ENCODE measurements at places on chromosomes 12 and 14.

DNA sequence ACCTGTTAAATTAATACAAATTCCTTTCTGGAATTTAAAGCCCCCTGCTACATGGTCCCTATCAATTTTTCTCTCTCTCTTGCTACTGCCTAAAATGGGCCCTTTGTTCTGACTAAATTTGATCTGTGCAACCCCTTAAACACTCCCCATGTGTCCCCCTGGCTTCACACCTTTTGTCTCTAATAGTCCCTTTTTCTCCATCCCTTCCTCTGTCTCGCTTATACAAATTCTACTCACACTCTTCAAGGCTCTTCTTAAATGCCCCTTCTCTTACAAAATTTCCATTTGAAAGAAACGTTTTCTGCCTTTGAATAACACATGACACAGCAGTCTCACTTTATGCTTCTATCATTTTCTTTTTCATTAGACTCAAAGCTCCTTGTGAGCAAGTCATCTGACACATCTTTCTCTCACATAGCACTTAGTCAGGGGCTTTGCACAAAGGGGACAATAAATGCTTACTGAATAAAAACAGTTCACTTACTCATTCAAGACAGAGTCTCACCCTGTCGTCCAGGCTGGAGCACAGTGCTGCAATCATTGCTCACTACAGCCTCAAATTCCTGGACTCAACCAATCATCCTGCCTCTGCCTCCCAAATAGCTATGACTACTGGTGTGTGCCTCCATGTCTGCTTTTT, 41.5 kb upstream of the NR2C1 start:
- no peak for ATAC-seq

- peak; percentile 62 for ATAC-seq
Measured at GRCh38 chr14:103499709-103500108, 22.9 kb downstream of the CKB start.

DNA sequence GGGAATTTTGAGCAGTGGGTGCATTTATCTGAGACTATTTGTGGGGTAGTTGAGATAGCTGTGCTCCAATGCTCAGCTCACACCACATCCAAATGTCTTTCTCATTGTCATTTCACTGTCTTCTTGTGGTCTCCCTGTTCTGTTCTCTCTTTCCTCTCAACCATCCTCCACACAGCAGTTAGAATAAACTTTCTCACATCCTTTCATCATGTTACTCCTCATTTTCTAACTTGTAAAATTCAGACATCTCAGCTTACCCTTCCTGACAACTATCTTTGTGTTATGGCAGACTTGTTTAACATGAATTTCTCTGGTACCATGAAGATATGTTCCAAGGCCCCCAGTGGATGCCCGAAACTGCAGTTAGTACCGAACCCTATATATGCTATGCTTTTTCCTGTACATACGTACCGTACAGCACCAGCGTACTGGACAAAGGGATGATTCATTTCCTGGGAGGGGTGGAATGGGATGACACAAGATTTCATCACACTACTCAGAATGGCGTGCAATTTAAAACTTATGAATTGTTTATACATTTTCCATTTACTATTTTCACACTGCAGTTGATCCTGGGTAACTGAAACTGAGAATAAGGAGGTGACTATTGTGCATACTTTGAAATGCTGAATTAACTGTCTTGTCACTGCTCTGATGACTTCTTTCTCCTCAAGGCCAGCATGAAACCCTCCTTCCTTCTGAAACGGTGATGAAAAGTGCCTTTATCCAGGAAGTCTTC, 177.1 kb upstream of the SLC38A2 start:
- ATAC-seq: peak; percentile 72

DNA sequence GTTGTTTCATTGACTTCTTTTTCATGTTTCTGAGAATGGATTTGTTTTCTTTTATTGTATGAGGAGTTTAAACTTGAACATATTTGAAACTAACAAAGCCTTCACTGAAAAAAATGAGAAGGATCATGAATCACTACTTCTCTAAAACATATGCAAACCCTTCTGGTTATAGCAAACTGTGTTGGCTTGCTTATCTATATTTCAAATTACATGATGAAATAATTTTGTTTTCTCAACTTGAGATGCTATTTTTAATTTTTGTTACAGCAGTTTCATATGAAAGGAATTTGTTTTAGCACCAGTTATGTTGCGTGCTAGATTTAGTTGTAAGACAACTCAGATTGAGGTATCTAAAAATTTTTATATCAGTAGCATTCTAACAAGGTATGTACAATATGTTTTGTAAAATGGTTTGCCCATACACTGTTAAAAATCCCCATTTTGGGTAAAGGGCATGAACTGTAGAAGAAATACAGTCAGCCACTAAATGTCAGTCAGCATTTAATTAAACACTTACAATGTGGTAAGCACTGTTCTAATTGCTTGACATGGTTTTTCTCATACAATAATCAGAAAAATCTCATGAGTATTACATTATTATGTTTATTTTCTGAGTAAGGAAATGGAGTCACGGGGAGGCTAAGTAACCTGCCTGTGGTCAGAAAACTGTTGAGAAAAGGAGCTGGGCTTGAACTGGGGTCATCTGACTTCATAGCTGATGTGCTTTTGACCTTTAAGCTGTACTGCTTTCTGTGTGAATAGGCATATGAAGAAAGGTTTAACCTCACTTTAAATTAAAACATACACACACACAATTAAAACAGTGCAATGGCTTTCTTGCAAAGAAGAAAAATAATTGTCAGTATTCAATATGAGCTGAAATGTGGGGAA, 105.7 kb downstream of the PLEKHA5 start:
- ATAC-seq: no peak

DNA sequence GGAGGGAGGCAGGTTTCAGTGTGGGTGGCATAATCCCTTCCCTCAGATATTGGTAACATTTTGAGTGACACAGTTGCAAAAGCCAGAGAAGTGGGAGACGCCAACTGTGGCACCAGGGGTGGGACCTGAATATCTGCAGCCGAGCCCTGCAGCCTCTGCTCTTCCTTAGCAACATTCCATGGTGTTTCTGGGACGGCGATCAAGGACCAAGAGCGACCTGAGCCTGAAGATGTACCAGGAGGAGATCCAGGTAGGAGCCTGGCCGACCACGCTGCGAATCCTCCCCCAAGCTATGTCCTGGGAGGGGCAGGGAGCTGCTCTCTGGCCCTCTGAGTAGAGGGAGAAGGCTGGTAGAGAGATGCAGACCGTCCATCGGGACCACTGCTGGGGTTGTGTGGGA, 41.8 kb downstream of the SLC8B1 start:
- no peak for ATAC-seq

DNA sequence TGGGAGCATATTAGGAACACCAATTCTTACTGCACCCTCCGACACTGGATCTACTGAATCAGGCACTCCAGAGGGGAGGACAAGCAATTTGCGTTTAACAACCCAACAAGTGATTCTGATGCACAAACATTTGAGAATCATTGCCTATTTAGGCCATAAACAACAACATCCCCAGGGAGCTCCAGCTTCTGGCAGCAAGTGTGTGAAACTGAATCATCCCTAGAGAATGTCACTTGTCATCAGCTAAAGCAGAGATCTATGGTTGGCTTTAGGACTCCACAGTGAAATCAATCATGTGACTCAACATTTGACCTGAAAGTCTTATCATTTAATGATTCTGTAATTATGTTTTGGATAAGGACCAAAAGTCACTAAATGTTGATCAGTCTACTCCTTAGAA, 505.0 kb upstream of the FLRT2 start:
- ATAC-seq: no peak

All from SK-N-SH treated with all-trans-retinoic acid at 6 μM for 48 hours (cell line).